ENCODE measurements at places on chromosomes 16 and 17.

DNA sequence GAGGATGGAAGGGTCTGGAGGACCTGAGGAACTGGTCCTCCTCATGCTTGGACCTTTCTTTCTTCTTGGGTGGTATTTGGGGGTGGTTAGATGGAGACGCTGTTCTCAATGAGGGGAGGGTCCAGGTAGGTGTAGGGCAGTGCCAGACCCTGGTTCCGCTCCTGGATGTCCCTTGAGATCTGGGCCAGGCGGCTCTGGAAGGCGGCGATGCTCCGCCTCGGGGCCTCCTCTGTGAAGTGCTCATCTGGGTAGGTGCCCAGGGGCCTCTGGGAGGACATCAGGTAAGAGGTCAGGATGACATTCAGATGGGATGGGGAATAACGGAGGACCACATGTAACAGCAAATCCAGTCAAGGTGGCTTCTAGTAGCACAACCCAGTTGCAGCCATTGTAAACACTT is 9.0 kb upstream of the ALOX12B start:
- no peak for DNase-seq

GRCh38 chr17:45433159-45433535 is 477 bp upstream of the ARHGAP27 start:
- DNase-seq: no peak

DNA sequence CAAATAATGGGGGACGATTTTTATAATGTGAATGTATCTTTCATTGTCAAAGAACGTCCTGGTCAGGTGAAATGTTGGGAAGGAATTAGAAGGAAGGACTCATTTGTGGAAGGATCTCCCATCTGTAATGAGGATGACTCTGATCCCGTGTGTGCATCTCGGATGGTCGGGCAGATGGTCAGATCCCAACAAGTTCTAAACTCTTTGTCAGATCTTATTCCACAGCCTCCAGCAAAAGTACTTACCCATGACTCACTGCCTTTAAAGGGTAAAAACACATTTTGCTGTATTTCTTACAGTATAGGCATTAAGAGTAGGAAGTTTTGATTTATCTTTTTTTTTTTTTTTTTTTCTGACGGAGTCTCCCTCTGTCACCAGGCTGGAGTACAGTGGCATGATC is 539 bp upstream of the KRTAP4-8 start:
- DNase-seq: no peak

DNA sequence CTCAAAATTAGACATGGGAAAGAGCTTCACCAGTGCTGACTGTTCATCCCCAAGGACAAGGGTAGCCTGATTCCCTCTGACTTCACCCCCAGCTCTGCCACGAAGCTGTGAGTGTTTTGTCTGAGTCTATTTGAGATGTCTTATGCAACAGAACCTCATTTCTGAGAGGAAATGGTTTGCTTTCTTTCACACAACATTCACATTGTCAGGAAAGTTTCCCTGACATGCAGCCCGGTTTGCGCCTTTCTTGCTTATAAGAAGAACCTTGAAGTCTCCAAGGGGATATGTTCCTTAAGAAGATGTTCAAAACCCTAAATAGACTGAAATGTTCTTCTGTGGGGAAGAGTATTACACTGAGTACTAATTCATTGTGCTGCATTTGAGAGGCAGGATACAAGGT is 300.5 kb upstream of the CCL2 start:
- DNase-seq: no peak

- DNase-seq: no peak
These were observed 5.8 kb upstream of the TNRC6A start for GRCh38 chr16:24723663-24724062.

GRCh38 chr17:57721967-57722703 is 23.0 kb downstream of the CCDC182 start:
- DNase-seq: no peak

DNA sequence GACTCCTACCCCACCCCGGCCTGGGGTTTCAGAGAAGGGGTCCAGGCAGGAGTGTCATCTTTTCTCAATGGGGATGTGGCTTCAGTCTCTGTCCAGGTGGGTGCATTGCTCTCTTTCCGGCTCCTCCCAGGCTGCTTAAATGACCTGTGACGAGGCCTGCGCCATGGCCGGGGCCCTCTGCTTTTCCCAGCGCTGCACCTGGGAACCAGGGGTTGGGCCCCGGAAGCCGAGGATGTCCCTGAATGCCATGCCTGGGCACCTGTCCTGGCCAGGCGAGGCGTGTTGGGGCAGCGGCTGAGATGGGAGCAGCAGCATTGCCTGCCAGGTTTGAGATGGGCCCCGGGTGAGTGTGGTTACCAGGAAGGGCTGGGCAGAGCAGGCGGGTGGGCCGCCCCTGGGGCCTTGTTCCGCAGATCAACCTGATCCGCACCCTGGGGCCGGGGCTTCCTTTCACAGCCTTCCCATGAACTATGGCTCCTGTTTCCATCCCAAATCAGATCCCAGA is 147.4 kb downstream of the SEC14L1 start:
- DNase-seq: no peak

Measured in DMS79 treated with DMSO at 0.1 percent for 48 hours (cell line).